ENCODE measurements at places on chromosomes 16 and 17.
A peak's percentile ranks its signal among the peaks of the same experiment; 100 is the strongest.

GRCh38 chr17:77534137-77534536 is 393.4 kb downstream of the SEC14L1 start:
- no peak for DNase-seq

DNA sequence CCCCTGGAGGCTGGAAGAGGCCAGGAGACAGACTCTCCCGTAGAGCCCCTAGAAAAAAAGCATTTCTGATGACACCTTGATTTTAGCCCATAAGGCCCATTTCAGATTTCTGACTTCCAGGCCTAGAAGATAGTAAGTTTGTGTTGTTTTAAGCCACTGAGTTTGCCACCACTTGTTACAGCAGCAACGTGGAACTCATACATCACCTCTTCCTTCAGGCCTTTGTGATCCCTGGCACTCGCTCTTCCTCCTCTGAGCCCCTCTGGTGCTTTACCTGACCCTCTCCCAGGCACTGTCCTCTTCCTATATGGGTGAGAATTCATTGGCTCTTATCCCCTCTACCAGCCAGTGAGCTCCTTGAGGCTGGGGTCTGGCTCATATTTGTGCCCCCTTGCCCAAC is 18.7 kb upstream of the KRT19 start:
- no peak for DNase-seq

DNA sequence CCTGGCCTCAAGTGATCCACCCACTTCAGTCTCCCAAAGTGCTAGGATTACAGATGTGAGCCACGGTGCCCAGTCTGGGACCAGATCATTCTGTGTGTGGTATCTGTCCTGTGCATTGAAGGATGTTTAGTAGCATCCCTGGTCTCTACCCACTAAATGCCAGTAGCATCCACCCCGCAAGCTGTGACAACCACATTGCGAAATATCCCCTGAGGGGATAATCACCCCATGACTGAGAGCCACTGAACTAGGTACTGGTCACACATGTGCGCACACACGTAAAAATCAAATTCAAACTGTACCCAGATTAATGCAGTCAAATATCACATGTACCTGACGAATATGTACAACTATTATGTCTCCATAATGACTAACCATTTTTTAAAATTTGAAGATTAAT is 35.8 kb downstream of the TEKT5 start:
- no peak for DNase-seq

GRCh38 chr17:63151941-63152523 is 186.0 kb downstream of the TANC2 start:
- DNase-seq: no peak

DNA sequence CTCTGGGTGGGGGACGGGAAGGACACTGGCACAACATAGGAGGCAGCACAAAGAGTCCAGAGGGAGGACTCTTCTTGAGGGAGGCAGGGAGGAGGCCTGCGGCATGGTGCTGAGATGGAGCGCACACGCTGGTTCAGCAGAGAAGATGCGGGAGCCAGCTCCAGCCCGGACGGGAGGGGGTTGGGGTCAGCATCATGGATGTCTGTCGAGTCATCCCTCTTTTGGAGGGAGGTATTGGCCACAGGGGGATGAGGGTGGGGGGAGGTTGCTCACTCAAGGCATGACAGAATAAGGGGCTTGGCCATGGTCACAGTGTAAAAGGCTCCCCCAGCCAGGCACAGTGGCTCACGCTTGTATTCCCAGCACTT is 19.3 kb downstream of the DCAKD start:
- no peak for DNase-seq

DNA sequence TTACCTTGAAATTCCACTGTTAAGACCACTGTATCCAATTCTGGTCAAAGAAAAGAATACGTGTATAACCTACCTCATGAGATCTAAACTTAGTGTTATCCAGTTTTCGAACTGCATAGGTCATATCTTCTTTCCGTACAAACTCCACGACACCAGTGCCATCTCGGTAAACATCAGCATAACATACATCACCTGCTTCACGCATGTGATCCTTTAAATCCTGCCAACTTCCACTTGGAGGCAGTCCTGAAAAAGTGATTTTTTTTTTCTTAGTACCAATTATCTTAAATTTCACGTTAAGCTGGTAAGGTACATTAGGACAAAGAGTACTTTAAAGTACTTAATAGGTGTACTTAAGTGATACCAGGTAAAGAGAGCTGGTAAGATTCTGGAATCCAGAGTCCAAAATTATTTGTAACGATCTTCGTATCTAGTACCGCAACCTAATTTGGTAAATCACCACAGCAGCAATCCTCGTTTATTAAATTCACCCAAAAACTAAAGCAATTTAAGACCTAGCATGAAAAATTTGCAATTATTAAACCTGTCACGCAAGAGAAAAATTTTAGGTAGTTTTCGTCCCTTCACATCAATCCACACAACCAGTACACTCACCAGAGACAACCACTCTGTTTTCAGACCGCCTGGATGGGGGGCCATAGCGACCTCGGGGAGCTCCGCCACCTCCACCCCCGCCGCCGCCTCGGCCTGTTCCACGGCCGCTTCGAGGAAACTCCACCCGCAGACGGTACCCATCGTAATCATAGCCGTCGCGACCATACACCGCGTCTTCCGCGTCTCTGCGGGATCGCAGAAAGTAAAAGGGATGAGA is 1.1 kb downstream of the SRSF1 start:
- DNase-seq: no peak

GRCh38 chr16:72983728-72984350 is 64.1 kb downstream of the ZFHX3 start:
- DNase-seq: no peak

- DNase-seq: no peak
These were observed 96.4 kb upstream of the SHISA6 start for GRCh38 chr17:11144358-11145233.

GRCh38 chr17:42249681-42250446 is 26.3 kb downstream of the STAT5B start:
- DNase-seq: peak; percentile 20

- no peak for DNase-seq
These were observed 18.2 kb upstream of the TRAP1 start for GRCh38 chr16:3735541-3735940.

- DNase-seq: no peak
These were observed 57.2 kb upstream of the MED9 start for GRCh38 chr17:17419631-17420030.

DNA sequence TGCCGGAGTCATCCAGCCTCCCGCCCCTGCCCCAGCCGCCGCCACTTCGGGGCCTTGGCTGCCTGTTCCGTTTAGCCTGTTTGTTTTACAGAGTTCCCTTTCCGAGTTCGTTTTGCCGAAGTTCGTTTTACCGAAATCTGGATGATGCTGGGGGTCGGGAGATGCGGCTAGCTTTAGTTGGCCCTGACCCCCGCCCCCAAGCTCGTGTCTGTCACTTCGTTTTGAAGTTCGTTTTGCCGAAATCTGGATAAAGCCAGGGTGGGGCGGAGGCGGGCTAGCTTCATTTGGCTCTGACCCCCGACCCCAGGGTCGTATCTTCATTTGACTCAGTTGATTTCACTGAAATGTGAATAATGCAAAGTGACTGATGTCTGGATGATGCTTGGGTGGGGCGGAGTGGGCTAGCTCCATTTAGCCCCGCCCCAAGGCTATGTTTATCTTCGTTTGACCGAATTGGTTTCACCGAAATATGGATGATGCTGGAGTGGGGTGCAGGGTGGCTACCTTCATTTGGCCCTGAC is 591 bp downstream of the PSMD7 start:
- DNase-seq: peak; percentile 39

DNA sequence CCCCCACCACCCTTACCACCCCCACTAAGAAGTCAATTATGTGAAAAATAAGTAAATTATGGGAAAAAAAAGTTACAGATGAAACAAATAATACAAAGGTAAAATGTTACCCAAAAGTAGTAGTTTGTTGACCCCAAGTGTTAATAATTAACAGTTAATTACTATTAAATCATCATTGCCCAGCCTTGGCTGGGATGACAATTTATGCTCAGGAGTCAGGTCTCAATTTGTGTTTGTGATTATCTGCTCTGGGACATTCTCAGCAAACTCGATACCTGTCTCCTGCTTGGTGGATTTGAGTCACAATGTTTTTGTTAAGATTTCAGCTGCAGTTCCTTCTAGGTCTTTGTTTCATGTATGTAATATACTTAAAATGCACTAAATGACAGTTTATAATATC is 172.3 kb upstream of the IRX3 start:
- no peak for DNase-seq

DNA sequence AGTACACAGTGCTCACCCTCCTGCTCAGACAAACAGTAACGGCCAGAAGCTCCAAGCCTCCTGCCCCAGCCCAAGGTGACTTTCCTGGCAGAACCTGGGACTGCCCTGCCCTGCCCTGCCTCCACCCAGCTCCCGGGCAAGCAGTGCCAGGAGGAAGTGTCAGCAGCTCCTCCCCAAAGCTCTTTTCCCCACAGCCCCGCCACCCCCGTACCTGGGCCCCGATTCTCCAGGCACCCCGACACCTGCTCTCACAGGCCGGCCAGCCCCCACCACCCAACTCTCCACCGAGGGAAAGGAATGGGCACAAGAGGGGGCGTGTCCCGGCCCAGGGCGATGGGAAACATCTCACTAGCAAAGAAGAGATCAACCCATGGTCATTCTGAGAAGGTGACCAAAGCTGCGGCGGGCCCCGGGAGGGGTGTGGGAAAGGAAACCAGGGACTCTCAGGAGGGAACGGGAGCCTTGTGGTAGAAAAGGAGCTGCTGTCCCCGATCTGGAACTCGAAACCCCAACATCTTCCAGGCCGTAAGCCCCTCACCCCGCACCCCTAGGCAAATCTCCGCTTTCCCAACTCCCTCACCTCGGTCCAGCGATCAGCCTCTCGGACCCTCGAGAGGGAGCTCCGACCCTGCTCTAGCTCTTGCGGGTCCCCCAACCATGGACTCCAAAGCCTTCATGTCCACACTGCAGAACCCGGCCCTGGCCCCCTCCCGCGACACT is 1.2 kb downstream of the BCAR1 start:
- DNase-seq: no peak

DNA sequence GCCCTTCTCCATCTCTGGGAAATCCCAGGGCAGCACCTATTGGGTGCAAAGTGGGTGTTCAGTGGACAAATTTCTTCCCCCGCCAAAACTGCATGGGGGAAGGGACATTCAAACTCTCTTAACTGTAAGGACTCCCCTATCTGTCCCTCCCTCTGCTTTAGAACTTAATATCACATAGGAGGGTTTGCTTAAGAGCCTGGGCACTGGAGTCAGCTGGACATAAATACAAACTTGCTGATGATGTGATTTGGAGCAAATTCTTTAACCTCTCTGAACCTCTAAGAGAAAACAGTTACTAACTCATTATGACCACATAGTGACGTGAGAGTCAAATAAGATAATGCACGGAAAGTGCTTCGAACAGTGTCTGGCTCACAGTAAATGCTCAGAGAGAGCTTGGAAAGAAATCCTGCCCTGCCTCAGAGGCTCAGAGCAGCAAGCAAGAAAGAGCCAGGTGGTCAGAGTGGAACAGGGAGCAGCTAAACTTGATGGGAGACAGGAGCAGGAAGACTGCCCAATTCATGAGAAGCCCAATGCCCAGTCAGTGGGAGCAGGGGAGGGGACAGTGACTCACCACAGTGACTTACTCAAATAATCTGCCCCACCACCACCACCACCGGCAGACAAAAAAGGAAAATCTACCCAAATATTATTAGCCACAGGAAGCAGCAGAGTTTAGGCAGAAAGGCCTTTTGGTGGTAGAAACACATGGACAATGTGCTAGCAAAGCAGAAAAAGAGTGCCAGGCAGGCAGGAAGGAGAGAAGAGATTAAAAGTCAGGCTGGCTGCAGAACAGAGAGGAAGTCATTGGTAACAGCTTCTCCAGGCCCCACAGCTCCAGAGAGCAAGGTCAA is 23.9 kb upstream of the CCL1 start:
- no peak for DNase-seq

- DNase-seq: no peak
These were observed 25.3 kb downstream of the LMF1 start for GRCh38 chr16:945271-946047.

- peak; percentile 85 for DNase-seq
These were observed 11.5 kb downstream of the SLC35B1 start for GRCh38 chr17:49696233-49696761.

DNA sequence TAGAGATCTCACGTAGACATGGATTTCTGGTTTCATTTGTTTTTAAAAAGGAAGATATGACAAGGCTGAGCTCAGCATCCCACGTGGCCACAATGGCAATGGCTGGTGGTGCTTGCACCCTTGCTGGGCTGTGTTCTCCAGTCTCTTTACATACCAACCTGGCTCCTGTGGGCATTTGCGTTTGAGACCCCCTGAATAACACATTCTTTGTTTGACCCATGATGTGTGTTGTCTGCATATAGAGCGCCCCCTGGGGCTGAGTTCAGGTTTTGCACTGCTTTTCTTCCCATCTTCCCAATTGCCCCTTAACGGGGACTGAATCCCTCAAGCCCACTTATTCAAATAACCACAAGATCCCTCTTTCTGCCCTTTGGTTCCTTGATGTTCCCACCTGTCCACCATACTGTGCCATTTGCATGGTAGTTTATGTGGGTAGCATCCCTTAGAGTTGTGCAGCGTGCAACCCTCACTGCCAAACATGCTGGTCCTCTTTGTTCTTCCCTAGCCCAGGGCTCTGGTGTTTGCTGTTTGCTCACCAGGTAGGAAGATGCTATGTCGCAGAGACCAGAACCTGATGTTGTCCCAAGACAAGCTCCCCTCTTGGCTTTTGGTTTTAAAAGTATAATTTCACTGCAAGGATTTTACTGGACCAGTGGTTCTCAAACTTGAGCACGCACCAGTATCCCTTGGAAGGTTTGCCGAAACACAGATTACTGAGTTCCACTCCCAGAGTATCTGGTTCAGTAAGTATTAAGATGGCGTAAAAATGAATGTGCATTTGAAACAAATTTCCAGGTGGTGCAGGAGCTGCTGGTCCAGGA is 38.5 kb upstream of the NKD1 start:
- DNase-seq: peak; percentile 7

GRCh38 chr16:60419859-60420258 is 1616.4 kb downstream of the CDH8 start:
- no peak for DNase-seq

GRCh38 chr17:2889256-2889655 is 93.0 kb downstream of the RAP1GAP2 start:
- DNase-seq: no peak

- no peak for DNase-seq
These were observed 101.7 kb downstream of the MAP2K6 start for GRCh38 chr17:69516225-69516624.

DNA sequence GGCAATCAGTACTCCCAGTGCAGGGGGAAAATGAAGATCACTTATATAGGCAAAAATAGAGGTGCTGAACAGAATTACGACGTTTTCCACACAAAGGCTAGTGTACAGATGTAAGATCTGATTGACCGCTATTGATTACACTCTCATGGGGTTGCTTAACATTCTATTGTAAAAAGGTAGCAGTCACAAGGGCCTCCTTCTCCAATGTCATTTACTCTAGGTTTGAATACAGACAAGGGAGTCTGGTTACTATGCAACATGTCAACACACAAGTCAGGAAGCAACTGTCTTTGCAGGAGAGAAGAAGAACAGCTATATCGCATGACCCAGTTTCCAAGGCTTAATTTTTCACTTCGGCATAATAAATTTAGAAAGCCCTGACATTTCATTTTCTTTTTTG is 7.9 kb downstream of the KRT37 start:
- no peak for DNase-seq
